ENCODE measurements at places on chromosomes 6 and 20. TPM values are rescaled to one million over a fixed set of nuclear protein-coding genes. Genes with fewer than 3 reads are reported as not detected.

The PRDM13 gene
- not detected for total RNA-seq

The NFKBIL1 gene
- total RNA-seq = 24.2 TPM

The SLC26A8 gene
- total RNA-seq = 0.28 TPM

- DNase-seq = no peak
Measured at GRCh38 chr6:46287681-46288080, 116.9 kb upstream of the ENPP5 start.

GRCh38 chr6:155670655-155671054 lies 215.0 kb upstream of the NOX3 start:
- no peak for DNase-seq

- no peak for DNase-seq
Measured at GRCh38 chr6:145733810-145734209, 1.5 kb downstream of the EPM2A start.

- DNase-seq = no peak
Measured at GRCh38 chr6:144528743-144529425, 243.7 kb downstream of the UTRN start.

DNA sequence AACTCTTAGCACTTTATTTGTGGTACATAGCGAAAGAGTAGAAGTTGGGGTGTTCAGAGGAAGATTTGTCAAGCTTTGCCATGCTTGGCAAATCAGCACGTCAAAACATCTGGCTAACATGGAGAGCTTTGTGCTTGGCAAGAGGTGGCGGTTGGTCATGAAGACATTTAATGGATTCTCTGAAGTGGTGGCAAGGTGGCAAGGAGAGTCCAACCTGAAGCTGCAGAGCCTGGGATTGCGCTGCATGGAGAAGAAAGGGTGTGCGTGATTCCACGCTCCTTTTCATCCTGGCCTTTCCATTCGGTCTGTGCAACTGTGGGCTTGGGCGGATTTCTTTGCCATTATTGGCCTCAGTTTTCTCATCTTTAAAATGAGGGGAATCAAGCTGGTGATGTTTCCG lies 3.1 kb downstream of the PYGB start:
- no peak for DNase-seq

- DNase-seq = no peak
Measured at GRCh38 chr20:51171141-51171540, 148.2 kb upstream of the KCNG1 start.

DNA sequence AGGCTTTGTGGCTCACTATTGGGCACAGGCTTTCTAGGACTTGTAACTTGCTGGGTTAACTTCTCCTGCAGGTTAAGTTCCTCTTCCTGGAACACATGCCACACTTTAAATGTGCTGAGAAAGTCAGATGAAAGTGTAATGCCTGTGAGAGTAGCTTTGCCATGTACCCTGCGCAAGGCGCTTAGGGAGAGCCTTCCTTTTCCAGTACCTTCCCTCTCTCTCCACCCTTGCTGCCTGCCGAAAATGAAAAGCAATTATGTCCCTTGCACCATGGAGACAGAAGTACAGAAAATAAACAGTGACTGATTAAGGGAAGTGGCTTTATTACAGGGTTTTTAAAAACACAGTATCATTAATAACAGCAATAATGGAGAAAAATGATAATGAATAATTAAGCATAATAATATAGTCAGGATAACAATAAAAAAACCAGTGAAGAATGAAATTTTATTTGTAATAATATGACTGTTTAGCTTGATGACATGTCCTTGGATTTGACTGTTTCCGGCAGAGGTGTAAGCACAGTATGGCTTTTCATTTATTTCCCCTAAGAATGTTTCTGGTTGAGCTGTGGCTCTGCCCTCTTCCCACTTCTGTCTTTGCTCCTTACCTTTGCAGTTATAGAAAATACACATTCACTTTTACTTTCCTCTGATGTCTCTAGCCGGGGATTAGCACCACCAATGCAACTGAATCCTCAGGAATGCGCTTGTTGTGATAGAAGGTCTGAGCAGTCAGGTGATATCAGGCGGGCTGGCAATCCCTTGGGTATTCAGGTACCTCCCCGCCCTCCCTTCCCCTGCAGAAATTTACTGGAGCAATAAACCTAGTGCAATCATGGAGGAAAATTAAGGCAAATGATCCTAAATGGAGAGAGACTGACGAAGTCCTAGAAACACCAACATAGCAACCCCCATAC lies 472.3 kb upstream of the CITED2 start:
- DNase-seq = no peak

Measured in thoracic aorta (tissue), 2 donors.